Cardiac muscle cell (in vitro differentiated cells and primary cell): ENCODE measurements at places on chromosomes 1 and 21.

DNA sequence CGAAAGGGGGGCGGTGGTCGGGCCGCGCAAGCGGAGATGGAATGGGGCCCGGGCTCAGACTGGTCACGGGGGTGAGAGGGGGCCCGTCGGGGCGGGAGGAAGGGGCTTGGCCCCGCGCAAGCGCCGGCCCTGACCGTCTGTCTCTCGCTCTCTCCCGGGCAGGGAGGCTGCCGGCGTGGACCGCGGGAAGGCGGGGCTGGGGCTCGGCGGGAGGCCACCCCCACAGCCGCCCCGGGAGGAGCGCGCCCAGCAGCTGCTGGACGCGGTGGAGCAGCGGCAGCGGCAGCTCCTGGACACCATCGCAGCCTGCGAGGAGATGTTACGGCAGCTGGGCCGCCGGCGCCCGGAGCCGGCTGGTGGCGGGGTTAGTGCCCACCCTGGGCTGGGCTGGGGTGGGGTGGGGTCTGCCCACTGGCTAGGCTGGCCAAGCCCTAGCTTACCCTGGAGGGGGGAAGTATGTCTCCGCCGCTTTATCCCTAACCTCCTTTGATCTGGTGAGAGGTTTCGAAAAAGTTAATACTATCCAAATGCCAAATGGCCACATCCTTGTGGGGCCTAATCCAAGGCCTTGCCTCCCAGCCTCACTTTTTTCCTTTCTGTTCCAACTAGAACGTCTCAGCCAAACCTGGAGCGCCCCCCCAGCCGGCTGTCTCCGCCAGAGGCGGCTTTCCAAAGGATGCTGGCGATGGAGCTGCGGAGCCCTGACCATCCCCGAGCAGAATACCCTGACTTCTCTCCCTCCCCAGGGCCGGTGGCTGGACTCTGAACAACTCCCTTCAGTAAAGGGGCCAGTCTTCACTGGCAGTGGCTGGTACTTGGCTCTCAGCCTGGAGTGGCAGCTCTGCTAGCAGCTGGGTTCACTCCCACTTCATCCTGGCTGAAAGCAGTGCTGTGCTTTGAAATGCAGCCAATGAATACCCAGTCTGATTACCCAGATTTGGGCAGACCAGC is 636 bp upstream of the YRDC start:
- peak overlapping the region; percentile 56 for H3K4me3 ChIP-seq
- peaks cover 5% of the 10 kb centered on the region for H3K4me1 ChIP-seq

DNA sequence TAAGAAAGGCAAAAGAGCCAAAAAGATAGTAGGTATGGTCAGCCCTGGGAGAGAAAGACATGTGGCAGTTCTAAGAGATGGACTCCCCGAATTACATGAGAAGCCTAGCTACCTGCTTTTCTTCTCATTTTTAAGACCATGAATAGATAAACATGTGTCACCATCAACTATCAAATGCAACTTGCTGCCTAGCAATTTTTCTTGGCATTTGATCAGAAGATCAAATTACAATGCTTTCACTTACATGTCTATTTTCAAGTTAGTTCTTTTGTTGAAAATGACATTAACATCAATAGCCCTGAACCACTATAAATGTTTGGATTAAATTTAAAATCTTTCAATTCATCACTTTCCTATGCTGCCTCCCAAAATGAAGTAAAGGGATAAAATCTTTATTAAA is 212.3 kb downstream of the HHIPL2 start:
- no peak for DNase-seq
- H3K27ac ChIP-seq = no peak overlapping the region
- no peaks in the 10 kb centered on the region for H3K4me1 ChIP-seq
- H3K36me3 ChIP-seq = no peaks in the 10 kb centered on the region
- H3K4me3 ChIP-seq = no peak overlapping the region
- H3K27me3 ChIP-seq = no peaks in the 10 kb centered on the region

DNA sequence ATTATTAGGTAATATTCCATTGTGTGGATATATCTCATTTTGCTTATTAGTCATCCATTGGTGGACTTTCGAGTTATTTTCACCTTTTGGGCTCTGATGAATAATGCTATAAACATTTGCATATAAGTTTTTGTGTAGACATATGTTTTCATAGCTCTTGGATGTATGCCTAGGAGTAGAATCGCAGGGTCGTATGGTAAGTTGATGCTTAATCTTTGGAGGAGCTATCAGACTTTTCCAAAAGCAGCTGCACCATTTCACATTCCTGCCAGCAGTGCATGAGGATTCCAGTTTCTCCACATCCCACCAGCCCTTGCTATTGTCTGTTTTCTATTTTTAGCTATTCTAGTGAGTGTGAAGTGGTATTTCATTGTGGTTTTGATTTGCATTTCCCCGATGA is 120.3 kb upstream of the TMEM51 start:
- no peak for DNase-seq
- H3K4me3 ChIP-seq = no peak overlapping the region
- H3K27ac ChIP-seq = no peak overlapping the region
- no peaks in the 10 kb centered on the region for H3K4me1 ChIP-seq
- no peaks in the 10 kb centered on the region for H3K27me3 ChIP-seq
- H3K36me3 ChIP-seq = no peaks in the 10 kb centered on the region

DNA sequence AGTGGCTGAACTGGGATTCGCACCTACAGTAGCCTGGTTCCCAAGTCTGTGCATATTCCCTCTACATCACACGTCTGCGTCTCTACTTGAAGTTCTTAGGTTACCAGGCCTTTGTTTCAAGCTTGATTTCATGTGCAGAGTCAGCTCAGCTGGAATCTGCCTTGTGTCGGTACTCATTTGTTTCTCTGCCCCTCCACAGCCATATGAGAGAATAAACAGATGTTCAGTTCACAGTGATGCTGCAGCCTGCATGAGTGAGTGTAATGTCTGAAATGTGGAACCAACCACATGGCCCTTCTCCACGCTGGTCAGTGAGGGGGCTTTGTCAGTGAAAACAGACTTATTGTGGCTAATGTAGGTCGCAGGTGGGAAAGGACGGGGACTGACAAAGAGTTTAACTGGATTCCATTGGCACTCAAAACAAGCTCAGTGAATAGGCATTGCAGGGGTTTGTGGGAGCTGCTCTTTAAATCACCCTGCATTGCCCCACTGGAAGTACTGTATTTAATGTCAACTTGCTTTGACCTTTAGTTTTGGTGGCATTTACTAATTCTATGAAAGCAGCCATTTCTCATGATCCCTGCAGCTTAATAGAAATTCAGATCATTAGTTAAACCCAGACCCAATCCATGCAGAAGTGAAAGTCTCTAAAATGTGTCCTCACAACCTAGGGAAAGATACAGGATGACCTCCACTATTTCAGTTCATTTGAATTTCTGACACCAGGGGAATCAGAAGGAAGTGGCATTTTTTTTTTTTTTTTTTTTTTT is 136.4 kb upstream of the FAM78B start:
- no peaks in the 10 kb centered on the region for H3K27me3 ChIP-seq
- no peaks in the 10 kb centered on the region for H3K4me1 ChIP-seq
- no peak for DNase-seq
- no peaks in the 10 kb centered on the region for H3K36me3 ChIP-seq
- no peak overlapping the region for H3K27ac ChIP-seq
